ENCODE measurements at places on chromosomes 11 and 22.

DNA sequence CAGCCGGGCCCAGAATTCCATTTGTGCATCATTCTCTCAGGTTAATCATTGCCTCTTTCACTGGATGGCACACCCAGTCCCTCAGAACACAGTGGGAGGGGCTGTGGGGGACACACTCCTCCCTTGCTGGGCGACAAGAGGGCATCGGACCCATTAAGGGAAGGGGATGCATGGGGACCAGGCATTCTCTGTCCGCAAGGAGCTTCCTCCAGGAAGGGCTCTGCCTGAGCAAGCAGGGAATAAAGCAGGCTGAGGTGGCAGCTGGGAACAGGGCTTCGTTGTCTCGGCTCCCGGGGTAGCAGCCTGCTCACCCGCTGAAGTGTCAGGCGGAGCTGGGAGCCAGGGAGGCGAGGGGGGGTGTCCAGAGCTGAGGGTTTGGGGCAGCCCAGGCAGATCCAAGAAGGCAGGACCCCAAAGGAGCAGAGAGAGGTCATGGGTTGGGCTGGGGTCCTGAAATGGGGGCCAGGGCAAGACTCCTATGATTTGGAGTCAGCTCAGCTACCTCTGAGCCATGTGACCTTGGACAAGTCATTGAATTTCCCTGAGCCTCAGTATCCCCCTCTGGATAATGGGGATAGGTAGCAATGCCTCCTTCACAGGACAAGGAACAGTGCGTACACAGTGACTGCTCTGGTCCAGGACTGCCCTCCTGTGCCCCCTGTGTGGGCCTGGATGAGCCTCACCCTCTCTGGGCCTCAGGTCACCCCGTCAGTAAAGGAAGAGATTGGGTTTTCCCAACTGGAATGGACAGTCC lies 1.4 kb downstream of the GAL3ST1 start:
- no peak for DNase-seq

DNA sequence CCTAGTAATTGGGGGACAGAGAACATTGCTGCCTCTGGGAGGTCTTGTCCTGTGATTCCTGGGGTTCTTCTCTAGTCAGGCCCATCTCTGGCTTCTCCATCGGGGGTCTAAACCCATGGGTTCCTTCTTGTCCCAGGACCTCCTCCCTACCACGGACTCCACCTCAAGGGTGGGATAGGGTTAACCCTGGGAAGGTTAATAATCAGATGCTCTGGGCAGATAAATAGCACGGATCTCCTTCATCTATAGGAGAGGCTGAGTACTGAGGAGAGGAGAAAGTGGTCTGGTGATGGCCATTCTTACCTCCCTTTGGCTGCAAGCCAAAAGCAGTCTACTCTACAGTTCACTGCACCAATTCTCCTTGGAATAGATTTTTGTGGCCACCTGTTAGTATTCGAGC lies 10.5 kb downstream of the HEPHL1 start:
- DNase-seq = no peak

- DNase-seq = no peak
These were observed 93.6 kb upstream of the CD44 start for GRCh38 chr11:35045236-35045820.

DNA sequence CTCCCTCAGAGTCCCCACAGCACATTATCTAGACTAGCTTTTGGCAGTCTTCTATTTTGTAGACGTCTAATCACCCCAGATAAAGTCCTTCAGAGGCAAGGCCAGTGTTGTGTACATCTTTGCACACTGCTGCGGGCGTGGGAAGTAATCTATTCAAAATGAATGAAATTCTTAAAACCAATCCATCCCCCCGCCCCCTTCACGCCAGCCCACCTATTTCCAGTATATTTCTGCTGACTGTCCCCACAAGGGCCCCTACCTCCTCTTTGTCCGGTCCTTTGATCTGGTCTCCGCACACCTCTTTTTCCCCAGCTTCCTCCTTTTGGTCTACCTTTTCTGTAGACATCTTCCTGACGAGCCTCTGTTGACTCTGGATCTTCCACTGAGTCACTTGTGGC lies 375 bp downstream of the BSCL2 start:
- no peak for DNase-seq

- peak; percentile 15 for DNase-seq
These were observed 11.2 kb upstream of the BIRC3 start for GRCh38 chr11:102306048-102306597.

DNA sequence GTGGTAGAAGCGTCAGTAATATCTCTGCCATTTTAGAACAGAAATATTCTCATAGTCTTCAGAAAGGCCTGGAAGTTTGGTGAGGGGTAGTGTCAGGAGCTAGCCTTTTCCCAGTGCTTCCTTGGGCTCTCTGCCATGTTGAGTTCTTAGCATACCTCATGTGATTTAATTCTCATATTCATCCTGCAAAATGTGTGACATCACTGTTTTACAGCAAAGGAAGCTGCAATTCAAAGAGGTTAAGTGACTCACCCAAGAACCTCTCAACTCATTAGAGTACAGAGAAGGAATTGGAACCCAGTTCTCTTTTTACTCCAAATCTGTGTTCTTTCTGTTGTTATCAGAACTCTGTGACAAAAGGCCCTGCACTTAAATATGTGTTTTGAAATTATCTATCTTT lies 72.1 kb downstream of the RNF169 start:
- no peak for DNase-seq

DNA sequence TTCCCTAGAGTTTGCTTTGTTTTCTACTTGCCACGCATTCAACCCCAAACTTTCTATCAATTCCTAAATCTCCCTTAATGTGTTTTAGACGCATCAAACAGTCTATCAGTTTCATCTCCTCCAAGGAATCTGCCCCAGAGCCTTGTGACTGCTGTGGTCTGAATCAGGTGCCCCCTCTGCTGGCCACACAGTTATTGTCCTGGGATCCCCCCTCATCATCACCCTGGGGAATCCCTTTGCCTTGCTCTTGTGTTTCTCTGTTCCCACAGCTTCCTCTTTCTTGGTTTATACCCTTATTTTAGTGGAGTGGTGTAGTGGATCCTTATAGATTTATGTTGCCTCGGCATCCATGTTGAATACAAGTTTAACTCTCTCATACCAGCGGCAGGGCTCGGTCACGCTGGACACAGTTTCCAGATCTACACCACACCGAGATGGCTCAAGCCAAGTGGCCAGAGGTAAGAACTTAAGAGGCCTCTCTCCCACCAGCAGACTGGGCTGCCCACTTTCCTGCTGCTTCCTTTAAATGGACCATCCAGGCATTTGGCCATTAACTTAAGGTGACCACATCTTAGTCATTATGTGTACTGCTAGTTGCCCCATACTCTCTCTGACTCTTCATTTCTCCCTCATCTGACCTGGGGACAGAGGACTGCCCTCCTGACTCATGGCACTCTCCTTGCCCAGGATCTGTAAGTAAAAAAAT lies 8.2 kb downstream of the UPB1 start:
- peak; percentile 65 for DNase-seq

DNA sequence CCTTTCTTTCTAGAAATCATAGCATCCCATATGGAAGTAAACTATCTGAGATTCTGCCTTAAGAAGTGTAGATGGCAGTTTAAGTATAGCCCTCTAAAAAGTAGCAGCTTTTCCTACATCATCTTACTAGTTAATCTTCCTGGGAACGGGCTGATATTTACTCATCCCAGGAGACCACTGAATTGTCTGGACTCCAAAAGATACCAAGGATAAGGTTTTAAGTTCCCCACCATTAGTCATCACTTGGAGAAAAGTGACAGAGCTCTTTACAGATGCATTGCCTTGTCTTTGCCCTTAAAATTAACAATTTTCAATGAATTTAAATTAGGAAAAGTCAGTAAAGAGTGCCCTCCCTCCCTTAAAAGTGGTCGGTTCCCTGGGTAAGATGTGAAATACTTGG lies 129.5 kb downstream of the MAML2 start:
- no peak for DNase-seq

GRCh38 chr11:76074148-76075095 lies 131.9 kb downstream of the WNT11 start:
- no peak for DNase-seq

DNA sequence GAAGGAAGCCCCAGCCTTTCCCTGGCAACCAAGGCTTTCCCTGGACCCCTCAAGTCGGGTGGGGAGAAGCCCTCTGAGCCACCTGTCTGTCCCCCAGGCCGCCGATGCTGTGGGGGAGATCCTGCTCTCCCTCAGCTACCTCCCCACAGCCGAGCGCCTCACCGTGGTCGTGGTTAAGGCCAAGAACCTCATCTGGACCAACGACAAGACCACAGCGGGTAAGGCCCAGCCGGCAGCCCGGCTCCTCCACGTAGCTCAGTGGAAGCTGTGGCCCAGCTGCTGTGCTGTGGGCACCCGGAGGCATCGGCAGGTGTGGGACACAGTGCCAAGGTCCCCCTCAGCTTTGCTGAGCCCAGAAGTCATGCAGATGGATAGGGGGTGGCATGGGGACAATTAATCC lies 12.2 kb upstream of the RHOD start:
- no peak for DNase-seq

DNA sequence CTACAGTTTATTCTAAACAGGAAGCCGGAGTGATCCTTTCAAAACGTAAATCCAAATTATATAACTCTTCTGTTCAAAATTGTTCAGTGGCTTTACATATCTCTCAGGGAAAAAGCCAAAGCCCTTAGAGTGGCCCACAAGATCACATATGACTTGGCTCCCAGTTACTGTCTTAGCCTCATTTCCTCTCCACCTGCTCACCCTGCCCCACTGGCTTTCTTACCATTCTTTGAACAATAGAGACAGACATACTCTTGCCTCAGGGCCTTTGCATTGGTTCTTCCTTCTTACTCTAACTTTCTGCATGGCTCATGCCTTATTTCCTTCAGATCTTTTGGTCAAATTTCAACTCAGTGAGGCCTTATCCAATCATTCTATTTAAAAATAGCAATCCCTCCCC lies 52.1 kb downstream of the STIM1 start:
- no peak for DNase-seq

DNA sequence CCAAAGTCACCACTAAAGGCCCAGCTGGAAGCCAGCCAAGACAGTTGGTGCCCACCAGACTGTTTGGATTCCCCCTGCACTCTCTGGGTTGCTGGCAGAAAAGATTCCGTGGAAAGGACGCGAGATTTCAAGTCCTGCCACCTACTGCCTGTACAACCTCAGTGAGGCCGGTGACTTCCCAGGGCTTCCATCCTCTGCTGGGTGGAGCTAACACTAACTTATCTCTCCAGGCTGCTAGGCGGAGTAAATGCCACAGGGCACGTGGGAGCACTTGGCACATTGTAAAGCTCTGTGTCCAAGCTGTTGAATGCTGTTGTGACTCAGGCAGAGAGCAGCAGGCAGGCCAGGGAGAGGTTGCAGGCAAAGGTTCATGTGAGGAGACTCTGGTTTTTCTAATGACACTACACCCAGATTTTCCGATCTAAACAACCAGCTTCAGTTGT lies 50.9 kb upstream of the CDON start:
- peak; percentile 71 for DNase-seq

DNA sequence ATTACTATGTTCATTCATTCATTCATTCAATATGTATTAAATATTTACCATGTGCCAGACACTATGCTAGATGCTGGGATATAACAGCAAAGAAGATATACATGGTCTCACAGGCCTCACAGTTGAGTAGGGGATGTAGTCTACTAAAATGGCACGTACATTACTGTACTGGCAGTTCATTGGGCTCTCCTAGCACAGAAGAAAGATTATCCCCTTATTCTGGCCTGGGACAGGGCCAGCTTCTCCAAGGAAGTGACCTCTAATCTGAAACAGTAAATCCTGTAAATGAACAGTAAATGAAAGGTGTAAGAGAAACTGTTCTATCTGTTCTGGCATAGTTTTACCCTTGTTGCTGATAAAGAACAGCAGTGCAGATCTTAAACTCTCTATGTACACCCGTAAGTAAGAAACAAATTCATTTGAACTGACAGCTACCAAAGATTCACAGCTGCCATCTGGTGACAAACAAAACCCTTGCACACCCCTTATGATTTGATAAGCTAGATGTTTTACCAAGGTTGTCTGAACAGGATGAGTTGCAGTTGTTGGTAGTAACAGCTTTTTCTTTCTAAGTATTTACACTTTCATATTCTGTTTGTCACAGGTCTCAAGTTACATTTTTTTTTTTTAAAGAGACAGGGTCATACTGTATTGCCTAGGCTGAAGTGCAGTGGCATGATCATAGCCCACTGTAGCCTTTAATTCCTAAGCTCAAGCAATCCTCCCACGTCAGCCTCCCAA lies 263.1 kb downstream of the TMEM135 start:
- DNase-seq = no peak

DNA sequence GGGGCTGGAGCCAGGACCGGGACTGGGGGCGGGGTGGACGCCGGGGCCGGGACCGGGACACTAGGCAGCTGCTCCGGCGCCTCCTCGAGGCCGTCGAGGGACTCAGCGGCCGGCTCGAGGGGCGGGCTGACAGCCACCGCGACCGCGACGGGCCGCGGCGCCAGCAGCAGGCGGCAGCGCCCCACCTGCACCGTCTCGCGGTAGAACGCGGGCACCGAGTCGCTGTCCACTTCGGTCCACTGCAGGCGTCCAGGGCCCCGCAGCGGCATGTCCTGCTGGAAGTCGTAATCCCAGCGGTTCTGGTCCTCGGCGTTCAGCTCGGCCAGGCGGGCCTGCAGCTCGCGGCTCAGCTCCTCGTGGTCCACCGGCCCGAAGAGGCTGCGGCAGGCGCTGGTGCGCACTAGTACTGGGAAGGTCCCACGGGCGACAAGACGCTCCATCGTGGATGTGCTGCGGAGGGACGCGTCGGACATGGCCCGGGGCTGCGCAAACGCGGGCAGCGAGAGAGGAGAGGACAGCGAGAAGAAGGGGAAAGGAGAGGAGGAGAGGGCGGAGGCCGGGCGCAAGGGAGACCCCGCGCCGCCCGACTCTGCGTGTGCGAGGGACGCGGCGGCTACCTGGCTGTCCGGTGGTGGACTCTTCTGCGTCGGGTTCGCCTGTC lies 428 bp downstream of the CDKN1C start:
- DNase-seq = no peak

DNA sequence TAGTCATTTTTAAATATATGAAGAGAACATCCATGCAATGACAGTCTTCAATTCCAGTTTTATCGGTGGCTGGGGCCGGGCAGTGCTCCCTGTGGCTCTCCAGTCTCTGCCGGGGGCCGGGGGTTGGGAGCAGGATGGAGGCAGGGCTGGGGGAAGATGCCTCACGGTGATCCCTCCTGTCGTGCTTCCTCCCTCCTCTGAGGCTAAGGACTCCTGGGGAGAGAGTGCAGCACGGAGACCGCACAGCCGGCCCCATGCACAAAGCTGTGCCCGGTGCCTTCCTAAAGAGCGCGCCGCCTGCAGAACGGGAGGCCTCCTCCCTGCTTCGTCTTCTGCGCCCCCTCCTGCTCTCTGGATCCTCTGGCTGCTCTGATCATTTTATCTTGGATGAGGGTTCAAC lies 20.5 kb downstream of the GAL start:
- DNase-seq = no peak

- no peak for DNase-seq
These were observed 4.5 kb upstream of the CCDC81 start for GRCh38 chr11:86370171-86370570.

DNA sequence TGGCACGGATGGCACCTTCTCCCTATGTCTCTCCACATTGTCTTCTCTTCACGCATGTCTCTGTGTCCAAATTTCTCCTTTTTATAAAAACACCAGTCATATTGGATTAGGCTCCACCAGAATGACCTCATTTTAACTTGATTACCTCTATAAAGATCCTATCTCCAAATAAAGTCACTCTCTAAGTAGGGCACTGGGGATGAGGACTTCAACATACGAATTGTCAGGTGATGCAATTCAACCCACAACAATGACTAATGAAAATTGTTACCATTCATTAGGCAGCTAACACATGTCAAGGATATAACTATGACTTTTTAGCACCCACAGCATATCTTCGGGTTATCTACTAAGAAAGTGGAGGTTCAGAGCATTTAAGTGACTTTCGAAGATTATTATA lies 55.5 kb upstream of the USP47 start:
- DNase-seq = no peak
